Fibroblast of the conjunctiva (primary cell): ENCODE measurements at places on chromosomes 16 and 17.

DNA sequence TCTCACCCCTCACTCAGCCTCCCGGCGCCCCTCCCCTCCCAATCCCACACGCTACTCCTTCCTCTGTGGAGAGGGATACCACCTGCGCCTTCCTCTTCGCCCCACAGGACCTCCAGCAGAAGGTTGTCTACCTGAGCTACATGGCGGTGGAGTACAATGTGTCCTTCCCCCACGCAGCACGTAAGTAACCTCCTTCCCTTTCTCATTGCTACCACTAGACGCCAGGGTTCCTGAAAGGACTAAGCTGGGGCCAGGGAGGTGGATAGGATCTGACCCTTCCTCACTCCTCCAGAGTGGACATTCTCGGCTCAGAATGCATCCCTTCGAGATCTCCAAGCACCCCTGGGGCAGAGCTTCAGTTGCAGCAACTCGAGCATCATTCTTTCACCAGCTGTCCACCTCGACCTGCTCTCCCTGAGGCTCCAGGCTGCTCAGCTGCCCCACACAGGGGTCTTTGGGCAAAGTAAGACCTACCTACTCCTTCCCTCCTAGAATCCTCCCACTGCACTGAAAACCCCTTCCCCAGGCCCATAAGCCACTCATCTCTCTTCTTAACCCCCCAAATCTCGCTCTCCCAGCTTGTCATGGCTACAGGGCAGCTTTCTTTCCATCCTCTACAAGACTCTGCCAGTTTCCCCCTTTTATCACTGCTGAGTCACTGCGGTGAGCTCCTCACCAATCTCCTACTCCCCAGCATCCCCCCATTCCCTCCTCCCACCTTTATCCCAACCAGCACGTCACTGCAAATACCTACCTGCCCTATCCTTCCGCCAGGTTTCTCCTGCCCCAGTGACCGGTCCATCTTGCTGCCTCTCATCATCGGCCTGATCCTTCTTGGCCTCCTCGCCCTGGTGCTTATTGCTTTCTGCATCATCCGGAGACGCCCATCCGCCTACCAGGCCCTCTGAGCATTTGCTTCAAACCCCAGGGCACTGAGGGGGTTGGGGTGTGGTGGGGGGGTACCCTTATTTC lies 1.5 kb downstream of the CD68 start:
- no peak for DNase-seq

GRCh38 chr16:24471561-24472350 lies 67.6 kb upstream of the RBBP6 start:
- no peak for DNase-seq

DNA sequence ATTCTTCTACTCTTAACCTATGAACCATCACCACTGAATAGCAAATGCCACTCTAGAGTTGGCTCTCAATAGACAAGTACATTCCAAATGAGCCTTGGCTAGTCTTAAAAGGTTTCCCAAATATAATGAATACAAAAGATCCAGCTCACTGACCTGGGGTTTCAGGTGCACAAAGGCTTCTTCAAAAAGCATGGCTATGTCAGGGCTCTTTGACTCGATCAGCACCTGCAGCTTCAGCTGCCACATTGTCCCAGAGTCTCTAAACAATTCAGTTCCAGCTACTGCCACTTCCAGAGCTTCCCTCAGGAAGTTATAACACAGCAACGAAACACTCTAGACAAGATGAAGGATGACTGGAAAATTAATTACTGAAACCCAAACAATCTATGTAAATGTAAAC lies 16.0 kb upstream of the COPRS start:
- DNase-seq: no peak

- no peak for DNase-seq
These were observed 12.4 kb downstream of the UBALD2 start for GRCh38 chr17:76277300-76278267.

DNA sequence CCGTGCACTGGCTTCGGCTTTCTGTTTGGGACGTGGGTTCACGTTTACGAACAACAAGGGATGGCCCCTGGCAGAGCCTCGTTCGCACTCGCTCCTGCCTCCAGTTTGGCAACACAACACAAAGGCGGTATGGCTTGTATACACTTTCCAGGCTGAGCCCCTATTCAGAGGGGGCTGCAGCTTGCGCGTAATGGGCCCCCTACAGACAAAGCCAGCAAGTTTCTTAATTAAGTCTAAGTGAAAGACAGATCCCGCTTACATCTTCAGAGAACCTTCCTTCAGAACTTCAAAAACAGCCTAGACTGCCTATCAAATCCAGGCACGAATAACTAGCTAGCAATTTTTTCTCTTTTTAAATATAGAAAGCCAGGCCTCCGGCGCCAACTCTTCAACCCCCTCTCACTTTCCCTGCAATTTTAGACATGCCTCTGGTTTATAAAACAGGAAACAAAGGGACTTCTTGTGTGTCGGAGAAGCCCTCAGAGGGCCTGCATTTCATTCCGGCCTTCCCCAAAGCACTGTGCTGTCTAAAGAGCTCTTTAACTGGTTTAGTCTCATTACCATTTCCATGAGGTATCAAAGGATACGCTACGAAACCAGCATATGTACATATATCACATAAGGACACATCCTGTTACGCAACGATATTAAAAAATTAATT lies 244.9 kb downstream of the STX8 start:
- no peak for DNase-seq

- no peak for DNase-seq
These were observed 11.2 kb downstream of the GAA start for GRCh38 chr17:80112471-80113032.

DNA sequence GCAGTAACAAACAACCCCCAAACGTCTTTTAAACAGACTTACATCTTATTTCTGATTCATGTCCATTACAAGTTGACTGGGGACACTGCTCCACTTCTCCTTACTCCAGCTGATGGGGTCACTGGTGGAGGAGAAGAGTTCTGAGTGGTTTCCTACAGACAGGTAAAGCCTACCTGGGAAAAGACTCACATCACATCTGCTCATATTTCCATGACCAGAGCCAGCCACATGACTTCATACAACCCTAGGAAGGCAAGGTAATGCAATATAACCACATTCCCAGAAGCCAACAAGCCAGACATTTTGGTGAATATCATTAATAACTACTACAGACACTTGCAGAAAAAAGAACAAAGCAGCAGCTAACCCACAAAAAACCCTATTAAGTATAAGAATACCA lies 90.5 kb upstream of the IRX6 start:
- DNase-seq: no peak

DNA sequence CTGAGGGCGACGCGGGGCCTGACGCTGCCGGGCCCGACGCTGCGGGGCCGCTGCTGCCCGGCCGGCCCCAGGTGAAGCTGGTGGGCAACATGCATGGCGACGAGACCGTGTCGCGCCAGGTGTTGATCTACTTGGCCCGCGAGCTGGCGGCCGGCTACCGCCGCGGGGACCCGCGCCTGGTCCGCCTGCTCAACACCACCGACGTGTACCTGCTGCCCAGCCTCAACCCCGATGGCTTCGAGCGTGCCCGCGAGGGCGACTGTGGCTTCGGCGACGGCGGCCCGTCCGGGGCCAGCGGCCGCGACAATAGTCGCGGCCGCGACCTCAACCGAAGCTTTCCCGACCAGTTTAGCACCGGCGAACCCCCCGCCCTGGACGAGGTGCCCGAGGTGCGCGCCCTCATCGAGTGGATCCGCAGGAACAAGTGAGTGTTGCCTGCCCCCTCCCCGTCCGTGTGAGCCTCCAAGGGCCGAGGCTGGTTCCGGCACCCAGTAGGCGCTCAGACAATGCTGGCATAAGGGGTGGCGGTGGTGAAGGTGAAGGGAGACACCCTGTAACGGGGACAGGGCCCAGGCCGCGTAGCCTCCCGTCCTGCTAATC lies 676 bp downstream of the CPD start:
- DNase-seq: no peak

GRCh38 chr16:88595921-88596320 lies 25.7 kb downstream of the ZC3H18 start:
- DNase-seq: no peak

DNA sequence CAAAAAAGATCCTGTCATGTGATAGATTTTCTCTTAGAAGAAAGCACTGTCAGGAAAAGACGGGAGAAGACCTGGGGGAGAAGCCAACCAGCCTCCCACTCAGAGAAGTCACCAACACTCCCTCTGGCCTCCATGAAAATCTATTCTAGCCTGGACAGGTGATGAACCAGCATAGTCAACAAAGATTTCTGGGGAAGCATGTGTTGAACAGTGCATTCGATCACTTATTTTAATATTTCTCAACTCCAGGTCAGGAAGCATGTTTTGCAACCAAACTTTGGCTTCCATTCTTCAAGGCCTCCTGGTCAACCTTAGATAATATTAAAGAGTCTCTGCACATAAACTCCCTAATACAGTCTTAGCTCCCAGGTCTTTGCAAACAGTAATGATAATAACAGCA lies 74.7 kb upstream of the ERCC4 start:
- DNase-seq: no peak

DNA sequence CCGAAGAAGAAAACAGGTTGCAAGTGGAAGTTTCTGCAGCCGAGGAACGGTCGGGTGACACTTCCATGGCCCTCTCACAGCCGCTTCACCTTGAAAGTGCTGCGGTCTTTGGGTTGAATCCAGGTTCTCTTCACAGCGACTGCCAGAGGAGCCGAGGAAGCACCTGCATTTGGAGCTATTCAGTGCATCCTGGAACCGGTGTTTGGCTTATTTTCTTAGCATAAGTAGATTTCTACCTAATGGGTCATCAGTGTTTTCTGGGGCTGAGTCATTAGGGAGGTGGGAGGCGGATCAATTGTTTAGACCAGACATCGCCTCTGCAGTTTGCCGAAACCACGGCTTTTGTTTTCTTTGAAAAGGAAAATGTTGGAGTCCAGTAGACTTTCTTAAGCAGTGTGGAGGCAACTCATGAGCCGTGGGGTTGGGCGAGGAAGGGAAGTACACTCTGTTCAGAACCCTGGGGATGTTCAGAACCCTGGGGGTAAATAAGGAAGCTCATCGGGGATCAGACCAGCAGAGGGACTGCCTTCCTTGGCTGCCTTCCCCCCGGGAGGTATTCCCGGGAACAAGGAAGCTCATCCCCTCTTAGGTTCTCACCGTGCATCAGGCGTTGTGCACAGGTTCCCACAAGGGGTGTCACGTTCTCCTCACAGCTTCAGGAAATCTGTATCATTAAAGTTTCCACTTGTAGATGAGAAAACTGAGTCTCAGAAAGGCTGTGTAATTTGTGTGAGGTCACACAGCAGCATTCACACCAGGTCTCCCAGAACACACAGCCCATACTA lies 361.5 kb downstream of the SNX29 start:
- DNase-seq: no peak

DNA sequence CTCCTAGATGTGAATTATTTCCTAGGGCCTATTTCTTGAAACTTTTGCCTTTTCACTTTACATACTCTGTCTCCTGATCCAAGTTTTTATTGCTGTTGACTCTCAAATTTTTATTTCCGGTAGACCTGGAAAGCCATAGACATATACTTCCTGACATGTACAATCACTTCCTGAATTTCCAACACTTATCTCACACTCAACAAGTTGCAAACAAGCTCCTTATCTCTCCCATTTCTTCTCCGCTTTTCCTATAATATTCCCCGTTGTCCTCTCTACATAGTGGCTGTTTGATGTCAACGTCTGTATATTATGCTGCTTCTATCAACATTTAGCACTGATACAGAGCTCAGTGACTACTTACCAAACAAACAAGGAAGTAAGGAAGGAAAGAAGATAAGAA lies 59.3 kb downstream of the IKZF3 start:
- DNase-seq: no peak
